ENCODE measurements at places on chromosomes 6 and 20.

- peak; percentile 67 for DNase-seq
These were observed 45.7 kb downstream of the OR2B2 start for GRCh38 chr6:27866357-27867050.

DNA sequence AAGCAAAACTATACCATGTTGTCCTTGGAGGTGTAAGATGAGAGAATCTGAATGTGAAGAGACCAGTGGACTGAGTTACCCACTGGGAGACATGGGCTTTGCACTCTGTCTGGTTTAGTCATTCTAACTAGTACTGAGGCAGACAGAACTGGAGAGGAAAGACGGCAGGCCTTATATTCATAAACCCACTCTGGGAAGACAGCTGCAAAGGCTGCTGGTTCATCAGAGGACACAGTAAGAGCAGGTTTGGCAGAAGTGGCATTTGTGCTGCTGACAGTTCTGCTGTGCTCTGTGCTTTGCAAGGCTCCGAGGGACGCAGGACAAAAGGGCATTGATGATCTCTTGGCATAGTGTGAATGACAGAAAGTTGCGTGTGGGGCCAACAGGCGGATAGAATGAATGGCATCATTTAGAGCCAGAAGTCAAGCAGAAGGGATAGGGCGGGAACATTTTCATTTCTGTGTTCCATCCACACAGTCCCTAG is 142.3 kb upstream of the TENT5A start:
- DNase-seq = no peak

GRCh38 chr6:3296078-3296477 is 37.3 kb downstream of the PSMG4 start:
- DNase-seq = no peak

- no peak for DNase-seq
These were observed 97.8 kb upstream of the JAG1 start for GRCh38 chr20:10771435-10772140.

DNA sequence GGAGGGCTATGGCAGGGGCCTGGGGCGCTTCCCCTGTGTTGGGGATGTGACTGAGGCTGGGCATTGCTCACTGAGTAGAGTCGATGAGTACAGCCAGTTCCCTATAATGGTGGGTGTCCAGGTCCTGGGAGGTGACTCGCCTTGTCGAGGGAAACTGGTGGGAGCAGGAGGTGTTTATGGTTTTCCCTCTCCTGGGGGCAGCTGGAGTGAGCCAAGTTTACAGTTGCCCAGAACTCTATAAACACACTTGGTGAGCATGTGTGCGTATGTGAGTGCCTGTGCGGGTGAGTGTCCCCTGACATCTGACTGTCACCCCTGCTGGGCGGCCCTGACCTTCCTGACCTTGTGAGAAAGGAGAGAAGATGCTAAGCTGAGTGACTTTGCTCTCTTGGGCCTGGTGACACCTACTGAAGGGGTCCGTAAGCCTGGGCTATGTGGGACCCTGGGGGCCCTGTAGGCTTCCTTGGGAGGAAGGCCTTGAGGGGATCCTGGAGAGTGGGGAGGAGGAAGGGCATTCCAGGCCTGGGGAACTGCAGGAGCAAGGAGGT is 65.9 kb downstream of the VEGFA start:
- DNase-seq = no peak

GRCh38 chr6:139612135-139612465 is 237.7 kb upstream of the CITED2 start:
- DNase-seq = no peak

GRCh38 chr6:87832025-87832825 is 130.2 kb upstream of the AKIRIN2 start:
- no peak for DNase-seq

DNA sequence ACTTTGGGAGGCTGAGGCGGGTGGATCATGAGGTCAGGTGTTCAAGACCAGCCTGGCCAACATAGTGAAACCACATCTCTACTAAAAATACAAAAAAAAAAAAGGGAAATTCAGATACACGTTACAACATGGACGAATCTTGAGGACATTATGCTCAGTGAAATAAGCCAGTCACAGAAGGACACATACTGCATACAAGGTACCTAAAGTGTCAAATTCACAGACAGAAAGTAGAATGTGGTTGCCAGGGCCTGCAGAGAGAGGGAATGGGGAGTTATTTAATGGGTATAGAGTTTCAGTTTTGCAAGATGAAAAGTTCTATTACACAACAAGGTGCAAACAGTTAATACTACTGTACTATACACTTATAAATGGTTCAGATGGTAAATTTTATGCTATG is 75.1 kb downstream of the SNX5 start:
- no peak for DNase-seq
